Mesenteric fat pad (tissue), 1 donor: ENCODE measurements at places on chromosomes 12 and 14.
A peak's percentile ranks its signal among the peaks of the same experiment; 100 is the strongest.

DNA sequence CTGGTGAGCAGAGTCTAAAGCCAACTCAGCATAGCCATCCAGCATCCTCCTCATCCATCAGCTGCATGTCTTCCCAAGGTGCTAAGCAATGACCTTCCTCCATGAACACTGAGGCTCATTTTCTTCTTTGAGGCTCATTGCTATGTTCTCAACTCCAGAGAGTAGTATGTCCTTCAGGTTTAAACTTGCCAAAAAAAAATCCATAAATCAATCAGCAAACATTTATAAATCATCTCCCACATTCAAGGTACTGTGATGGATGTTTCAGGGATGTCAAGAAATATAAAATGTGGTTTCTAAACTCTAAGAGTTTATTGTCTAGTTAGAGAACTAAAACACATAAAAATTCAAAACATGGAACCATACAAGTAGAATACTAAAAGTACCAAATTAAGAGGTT is 29.8 kb upstream of the MDM1 start:
- DNase-seq: no peak

DNA sequence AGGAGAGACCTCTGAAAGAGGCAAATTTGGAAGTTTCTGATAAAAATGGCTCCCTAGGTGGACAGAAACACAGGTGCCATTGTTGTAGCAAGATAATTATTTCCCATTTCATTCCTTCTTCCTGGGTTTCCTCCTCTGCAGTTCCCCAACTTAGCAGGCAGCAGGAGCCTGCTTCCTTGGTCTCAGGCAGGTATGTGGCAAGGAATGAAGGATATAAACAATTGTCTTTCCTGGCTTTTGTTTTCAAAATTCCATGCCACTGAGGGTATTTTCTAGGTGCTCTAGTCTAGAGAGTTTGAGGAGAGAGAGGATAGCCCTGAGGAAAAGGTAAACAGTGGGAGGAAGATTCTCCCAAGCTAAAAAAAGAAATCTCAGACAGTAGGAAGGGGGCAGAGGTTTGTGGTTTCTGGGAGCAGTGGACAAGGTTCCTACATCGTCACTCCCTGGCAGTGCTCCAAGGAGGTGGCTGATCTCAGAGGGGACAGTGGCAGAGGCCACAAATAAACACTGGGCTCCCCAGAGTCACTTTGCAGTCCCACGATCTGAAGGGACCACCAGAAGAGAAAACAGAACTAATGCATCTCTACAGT is 82.6 kb upstream of the IGF1 start:
- no peak for DNase-seq

DNA sequence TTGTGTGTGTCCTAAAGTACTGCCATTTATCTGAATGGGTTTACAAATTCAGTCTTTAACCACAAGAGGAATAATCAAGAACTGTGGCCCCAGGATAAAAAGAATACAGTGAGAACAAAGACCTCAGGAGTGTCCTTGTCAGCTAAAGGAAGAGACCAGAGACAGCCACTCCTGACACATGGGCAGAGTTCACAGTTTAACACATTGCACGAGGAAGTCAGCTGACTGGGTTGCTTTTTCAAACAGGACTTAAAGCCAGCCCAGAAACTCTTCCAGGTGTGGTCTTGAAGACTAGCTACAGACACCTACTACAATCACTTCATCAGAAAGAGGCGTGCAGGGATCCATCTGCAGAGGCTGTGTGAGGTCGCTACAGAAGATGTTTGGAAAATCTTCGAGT is 42.8 kb downstream of the GNS start:
- no peak for DNase-seq

- DNase-seq: no peak
Observed at GRCh38 chr14:54719406-54719805, 152.5 kb downstream of the SAMD4A start.

- DNase-seq: no peak
Observed at GRCh38 chr12:31326736-31327659, 1.0 kb upstream of the SINHCAF start.

DNA sequence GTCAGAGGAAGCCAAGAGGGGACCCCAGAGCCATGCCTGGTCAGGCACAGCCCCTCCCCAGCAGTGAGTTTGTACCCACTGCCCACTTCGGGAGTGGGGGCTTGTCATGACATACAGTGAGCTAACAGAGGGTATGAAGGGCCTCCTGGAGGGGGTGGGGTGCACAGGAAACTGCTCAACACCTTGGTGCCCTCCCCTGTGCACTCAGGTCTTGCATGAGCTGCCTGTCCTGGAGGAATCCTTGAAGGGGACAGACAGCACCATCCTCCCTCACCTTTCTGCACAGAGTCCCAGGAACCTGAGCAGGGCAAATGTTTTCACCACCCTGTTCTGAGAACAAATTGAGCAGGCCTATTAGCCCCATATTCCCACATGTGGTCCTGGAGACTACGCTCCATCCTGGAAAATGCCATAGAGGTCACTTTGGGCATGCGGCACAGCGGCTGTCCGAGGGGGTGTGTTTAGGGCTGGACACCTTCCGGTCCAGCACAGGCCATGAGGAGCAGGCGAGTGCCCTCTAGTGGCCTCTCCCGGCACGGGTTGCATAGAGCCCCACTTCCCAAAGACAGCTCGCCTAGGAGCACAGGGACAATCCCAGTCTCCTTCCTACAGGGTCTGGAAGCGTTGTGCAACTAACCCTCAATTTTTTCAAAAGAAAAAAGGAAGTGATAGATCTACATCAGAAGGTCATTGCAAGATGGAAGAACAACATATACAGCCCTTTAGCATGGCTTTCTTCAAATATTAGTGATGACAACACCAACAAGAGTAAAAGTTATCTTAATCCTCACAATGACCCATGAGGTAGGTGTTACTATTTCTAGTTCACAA is 31.9 kb upstream of the ZFP36L1 start:
- no peak for DNase-seq

DNA sequence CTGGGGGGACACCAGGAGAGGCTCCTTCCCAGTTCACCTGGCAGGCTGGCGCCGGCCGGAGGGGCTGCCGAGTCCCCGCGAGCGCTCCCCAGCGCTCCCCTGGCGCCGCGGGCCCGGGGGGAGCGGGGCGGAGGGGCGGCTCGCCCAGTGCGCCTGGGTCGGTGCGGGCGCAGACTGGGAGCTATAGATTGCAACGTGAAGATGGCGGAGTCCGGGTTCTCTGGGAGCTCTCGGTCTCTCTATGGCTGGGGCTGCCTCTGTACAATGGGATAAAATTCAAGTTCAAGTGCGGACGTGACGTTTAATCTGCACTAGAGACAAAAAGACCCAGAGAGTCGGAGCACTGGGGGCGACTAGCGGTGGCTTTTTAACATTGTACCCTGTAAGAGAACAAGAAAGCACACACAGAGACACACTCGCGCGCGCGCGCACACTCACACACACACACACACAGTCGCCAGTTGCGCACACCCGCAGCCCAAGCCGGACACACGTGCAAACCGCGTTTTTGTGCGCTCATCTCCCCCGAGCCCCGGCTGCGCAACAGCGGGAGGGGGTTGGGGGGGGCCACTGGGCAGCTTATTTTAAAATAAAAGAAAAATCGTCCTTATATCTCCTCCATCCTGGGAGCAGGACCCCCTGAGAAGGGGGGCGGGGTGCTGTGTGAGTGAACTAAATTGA is at the start of gene BCL11B:
Gene BCL11B, minus strand, starts transcription at position 247 of the 681 bp plus-strand sequence. CDS start 979 bp downstream, outside the sequence.
- DNase-seq: peak; percentile 88
